ENCODE measurements at places on chromosomes 1 and 21.

- no peak for DNase-seq
Observed at GRCh38 chr1:169779970-169780369, 14.7 kb downstream of the METTL18 start.

DNA sequence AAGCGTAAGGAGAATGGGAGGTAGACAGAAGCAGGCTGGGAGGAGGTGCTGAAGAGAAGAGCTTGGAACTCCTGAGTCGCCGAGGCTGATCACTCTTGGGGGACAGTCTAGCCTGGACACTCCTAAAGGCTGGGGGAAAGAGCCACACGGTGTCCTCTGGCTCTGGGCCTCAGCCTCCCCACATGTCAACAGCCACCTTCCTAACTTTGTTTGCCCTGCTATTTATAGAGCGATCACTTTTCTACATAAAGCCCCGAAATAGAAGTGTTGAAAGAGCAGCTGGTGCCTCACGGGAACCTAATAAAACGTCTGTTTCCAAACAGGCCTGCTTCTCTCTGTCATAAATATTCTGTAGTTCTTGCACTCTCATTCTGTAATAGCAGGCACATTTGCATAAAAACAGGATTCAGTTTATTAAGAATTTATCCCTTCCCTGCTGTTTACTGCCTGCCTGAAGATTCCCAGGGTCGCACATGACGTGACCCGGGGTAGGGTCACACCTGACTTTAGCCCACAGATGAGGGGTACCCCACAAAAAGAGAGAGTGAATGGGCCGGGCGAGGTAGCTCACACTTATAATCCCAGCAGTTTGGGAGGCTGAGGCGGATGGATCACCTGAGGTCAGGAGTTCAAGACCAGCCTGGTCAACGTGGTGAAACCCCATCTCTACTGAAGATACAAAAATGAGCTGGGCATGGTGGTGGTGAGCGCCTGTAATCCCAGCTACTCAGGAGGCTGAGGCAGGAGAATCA is 212.5 kb downstream of the TOMM20 start:
- DNase-seq = no peak

GRCh38 chr1:26287033-26287711 is 7.3 kb downstream of the SH3BGRL3 start:
- no peak for DNase-seq

DNA sequence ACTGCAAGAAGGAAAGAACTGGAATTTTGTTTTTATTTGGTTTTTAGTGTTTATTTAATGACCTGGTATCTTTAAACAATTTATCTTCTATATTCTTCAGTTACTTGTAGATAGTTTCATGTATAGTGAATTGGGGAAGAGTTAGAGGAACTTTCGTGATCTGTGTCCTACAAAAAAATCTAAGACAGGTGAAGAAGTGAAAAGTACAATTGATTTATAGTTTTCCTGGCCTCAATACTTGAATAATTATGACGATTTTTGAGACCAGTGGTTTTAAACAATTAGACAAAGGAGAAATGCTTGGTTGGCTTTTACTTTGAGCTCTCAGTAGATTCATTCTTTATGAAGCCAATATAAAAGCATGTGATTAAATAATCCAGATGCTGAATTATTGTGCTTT is 7.5 kb downstream of the MIER1 start:
- DNase-seq = no peak

Measured in fibroblast of skin of left quadriceps (primary cell).